ENCODE measurements at places on chromosomes 2 and 18. TPM values are rescaled to one million over a fixed set of nuclear protein-coding genes. Genes with fewer than 3 reads are reported as not detected.
A peak's percentile ranks its signal among the peaks of the same experiment; 100 is the strongest.

The GKN2 gene
- not detected for total RNA-seq

The CDKL4 gene
- 0.51 TPM for total RNA-seq

The THUMPD2 gene
- 7.0 TPM for total RNA-seq

The PDCD1 gene
- total RNA-seq: not detected

The GPR148 gene
- total RNA-seq: not detected

The ZNF519 gene
- total RNA-seq: 5.4 TPM

The NAT8 gene
- not detected for total RNA-seq

The HOXD8 gene
- total RNA-seq: 30.3 TPM

The NT5C1B gene
- total RNA-seq: not detected

The ALK gene
- not detected for total RNA-seq

The ANTXR1 gene
- 0.68 TPM for total RNA-seq

The SERPINB11 gene
- not detected for total RNA-seq

The CCL20 gene
- 1.0 TPM for total RNA-seq

The VAMP5 gene
- total RNA-seq: 45.3 TPM

The AGBL5 gene
- total RNA-seq: 19.7 TPM

The MAP2 gene
- 6.0 TPM for total RNA-seq

The TNFRSF11A gene
- 41.7 TPM for total RNA-seq

DNA sequence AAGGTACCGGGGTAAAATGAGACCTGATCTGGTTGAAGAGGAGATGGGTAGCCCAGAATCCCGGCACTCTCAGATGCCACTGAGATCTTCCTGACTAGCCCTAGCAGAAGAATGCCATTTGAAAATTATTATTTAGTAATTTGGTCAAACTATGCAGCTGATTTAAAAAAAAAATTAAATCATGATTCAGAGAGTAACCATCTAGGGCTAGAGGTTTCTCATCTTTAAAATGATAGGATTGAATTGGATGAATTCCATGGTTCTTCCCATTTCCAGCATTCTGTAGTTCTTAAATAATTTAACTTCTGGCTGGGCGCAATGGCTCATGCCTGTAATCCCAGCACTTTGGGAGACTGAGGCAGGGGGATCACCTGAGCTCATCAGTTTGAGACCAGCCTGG is 106.1 kb downstream of the MYO1B start:
- DNase-seq: no peak

- no peak for DNase-seq
Measured at GRCh38 chr2:226220511-226220910, 579.1 kb downstream of the IRS1 start.

DNA sequence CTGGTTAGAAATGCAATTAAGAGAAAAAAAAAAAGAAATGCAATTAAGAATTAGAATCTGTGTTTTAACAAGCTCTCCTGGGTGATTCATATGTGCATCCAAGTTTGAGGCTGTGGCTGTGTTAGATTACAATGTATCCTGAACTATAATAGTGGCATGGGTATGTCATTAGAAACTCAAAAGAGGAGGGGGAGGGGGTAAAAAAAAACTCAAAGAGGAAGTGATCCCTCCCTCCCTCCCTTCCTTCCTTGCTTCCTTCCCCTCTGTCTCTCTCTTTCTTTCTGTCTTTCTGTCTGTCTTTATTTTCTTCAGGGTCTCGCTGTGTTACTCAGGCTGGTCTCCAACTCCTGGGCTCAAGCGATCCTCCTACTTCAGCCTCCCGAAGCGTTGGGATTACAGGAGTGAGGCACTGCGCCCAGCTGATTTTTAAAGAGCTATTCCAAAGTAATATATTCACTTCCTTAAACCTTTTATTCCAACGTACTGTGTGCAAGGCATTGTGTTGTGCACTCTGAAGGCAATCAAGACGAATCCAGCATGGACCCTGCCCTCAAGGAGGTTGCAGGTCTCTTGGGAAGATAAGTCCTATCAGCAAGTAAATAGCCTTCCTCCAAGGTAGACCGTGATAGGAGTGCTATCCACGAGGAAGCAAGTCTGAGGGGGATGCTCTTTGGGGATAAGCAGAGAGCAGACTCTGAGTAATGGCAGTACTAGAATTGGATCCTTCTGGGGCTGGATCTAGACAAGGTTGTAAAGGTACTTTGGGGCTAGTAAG is 35.9 kb upstream of the MCFD2 start:
- DNase-seq: no peak

DNA sequence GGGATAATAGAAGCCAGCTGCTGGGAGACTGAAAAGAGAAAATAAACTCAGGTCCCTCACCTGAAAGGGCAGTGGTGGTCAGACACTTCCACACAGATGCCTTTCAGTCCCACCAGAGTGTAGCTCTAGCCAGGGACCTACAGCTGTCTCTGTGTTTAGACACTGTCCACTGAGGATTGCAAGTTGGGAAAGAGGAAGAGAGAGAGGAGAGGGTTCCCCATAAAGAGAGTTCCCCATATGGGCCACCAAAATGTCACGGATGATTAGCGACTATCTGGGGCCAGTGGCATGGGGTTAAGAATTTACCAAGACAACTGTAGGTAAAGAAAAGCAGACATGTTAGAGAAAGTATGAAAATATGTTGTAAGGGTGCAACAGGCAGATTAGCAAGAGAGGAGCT is 36.7 kb upstream of the SKA1 start:
- DNase-seq: no peak

DNA sequence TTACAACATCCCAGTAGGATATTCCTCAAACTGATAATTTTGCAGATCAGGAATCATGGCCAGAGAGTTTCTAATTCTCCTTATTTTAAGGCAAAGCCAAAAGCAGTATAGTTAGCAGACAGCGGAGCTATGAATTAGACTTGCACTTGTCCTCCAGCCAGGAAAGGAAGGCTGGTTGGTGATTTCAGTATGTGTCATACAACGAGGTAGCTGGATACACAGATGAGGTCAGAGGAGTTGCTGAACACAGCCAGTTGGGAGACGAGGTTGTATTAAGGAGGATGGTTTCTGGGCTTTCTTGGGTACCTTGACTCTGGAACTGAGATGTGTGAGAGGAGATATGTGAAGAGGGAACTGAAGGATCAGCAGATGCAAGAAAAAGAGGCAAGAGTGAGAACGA is 185.2 kb downstream of the SOX11 start:
- no peak for DNase-seq

GRCh38 chr18:7096838-7097237 is 20.8 kb downstream of the LAMA1 start:
- DNase-seq: no peak

DNA sequence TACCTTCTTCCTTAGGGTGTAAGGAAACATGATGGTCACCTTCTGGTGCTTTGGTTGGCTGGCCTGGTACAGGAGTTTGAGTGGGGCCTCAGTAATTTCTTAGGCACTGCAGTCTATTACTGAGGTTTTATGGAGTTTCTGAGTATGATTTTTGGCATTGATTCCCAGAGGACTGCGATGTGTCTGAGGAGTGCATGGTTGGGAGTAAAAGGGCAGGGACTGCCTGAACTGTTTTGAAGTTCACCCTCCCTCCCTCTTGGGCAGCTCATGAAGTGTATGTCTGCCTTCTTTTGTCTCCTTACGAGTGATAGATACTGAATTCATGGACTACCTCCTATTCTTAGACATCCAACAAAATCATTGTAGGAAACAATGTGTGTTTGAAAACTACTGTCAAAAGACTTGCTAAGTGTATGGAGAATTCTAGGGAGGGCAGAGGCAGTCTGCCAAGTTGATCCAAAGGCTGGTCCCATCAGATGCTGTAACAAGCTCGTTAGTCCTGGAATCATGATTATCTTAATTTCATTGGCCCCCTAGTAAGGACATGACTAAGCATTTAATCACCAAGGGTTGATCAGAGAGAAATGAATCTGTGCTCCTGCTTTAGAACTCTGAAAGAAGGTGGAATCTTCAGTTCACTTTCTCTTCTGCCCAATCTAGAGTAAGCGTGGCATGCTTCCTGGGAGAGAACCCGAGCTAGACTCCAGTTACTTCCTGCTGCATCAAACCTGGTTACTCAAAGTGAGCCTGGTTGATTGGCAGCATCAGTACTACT is 26.5 kb downstream of the LYPD6B start:
- DNase-seq: no peak

DNA sequence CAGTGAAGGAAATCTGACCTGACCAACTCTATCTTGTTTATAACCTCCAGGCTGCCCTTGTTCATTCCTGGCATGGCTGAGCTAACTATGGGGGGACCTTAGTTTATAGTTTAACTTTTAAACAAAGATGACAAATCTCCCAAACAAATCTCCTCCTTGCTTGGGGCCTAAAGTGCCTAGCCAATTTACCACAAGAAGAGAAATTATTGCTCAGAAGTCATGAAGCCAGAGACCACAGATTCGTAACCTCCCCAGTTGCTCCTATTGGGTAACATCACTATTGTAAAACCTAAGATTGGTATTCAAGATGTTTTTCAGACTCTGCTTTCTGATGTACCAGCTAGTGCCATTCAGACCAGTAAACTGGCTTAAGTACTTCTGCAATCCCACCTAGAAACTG is 649.4 kb upstream of the SLC8A1 start:
- DNase-seq: no peak

DNA sequence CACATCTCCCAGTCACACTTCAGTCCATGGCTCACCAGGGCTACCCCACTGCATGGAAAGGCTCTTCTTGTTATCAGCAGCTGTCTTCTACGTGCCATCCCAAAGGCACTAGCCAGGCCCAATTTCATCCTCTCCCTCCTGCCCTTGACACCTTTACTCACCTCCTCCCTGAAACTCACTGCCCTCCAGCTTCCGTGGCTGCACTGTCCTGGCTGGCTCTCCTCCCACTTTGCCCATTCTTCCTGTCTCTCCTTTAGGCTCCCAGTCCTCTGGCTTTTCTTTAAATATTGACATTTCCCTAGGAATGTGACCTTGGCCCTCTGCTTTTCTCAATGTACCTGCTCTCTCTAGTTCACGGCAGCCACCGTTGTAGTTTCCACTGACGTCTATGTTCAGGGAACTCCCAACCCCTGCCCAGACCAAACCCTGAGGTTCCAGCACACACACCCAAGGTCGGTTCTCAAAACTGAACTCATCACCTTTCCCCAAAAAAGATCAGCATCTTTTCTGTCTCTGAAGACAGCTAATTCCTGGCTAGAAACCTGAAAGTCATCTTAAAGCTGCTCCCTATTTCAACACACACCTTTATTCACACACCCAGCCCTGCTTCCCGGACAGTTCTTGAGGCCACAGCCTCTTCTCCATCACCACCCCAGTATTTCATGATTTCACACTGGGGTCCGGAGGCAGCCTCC is 36.7 kb downstream of the WDFY1 start:
- no peak for DNase-seq

DNA sequence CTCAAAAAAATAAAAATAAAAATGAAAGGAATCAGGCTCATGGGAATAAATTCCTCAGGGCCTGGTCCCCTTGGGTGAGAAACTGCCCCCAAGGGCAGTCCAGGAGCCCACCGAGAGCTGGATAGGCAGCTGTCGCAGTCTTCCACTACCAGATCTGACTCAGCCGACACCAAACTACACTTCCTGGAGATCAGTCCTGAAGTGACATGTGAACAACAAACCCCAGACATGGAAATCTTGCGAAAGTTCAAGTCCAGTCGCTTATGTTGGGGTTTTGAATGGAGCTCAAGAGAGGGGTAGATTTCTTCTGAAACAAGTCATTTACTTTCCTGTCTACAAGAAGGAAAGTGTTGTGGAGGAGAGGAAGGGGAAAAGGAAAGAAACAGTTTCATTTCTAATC is 12.9 kb downstream of the ADCY3 start:
- DNase-seq: peak; percentile 17

DNA sequence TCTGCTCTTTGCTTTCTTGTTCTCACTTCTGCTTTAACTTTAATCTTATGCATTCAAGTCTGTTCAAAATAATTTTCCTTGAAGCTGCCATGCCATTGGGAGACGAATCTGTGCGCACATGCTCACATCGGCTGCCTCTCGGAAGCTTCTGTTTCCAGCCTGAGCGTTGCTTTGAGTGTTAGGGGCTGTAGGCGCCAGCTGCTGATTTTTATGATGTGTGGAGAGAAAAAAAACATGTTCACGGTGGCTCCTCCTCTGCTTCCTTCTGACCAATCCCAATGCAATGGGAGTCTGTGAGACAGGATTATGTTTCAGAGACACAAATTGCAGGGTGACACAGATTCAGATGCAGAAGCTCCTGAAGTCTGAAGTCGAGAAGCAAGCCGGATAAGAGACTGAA is at the start of gene MC4R:
TSS of gene MC4R (minus strand) at position 180 of the 400 bp plus-strand sequence. CDS start 426 bp downstream, outside the sequence.
- DNase-seq: no peak

- DNase-seq: peak; percentile 35
Measured at GRCh38 chr18:10928011-10928771, 221.2 kb downstream of the PIEZO2 start.

- DNase-seq: peak; percentile 8
Measured at GRCh38 chr18:10169814-10170213, 256.0 kb downstream of the VAPA start.

- DNase-seq: peak; percentile 89
Measured at GRCh38 chr2:13001408-13001807, 284.7 kb downstream of the TRIB2 start.

GRCh38 chr2:222707689-222708273 is 36.3 kb downstream of the MOGAT1 start:
- peak; percentile 39 for DNase-seq

DNA sequence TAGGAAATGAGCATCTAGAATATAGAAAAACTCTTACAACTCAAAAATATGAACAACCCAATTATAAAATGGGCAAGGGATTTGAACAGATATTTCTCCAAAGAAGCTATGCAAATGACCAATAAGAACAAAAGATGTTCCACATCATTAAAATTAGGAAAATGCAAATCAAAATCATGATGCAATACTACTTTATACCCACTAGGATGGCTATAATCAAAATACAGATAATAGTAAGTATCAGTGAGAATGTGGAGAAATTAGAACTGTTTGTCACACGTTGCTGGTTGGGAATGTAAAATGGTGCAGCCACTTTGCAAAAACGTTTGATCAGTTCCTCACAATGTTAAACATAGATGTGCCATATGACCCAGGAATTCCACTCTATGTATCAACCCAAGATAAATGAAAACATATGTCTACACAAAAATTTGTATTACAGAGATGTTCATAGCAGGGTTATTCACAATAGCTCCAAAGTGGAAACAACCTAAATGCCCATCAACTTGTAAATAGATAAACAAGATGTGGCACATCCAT is 558.4 kb downstream of the SLC4A3 start:
- no peak for DNase-seq

GRCh38 chr2:29518646-29519337 is 402.6 kb downstream of the ALK start:
- DNase-seq: no peak

GRCh38 chr2:149648282-149649030 is 60.9 kb upstream of the MMADHC start:
- DNase-seq: peak; percentile 78

DNA sequence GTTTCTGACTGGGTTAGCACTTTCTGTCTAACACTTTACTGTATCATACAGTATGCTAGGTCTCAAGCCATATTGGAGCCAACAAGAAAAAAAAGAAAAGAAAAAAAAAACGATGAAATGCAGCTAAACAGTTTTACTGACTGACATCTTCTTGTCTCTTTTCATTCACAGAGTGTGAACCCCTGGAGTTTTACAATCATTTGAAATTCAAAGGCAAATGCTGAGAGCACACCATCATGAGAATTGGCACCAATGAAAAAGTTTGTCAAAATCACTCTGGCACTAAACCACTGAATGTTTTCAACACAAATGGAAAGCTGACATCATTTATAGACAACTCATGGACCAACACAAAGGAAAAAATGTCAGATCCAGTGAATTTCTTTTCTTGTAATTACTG is 513.3 kb downstream of the LRRTM4 start:
- no peak for DNase-seq

GRCh38 chr2:176187200-176187898 is 1.1 kb upstream of the HOXD1 start:
- peak; percentile 63 for DNase-seq

- peak; percentile 42 for DNase-seq
Measured at GRCh38 chr18:811182-811891, 705 bp downstream of the YES1 start.
